ENCODE measurements at places on chromosomes 11 and 22.
A peak's percentile ranks its signal among the peaks of the same experiment; 100 is the strongest.

- no peak for DNase-seq
Measured at GRCh38 chr11:113906038-113906437, 1.4 kb downstream of the HTR3B start.

GRCh38 chr22:27583856-27584255 is 217.7 kb downstream of the MN1 start:
- no peak for DNase-seq

DNA sequence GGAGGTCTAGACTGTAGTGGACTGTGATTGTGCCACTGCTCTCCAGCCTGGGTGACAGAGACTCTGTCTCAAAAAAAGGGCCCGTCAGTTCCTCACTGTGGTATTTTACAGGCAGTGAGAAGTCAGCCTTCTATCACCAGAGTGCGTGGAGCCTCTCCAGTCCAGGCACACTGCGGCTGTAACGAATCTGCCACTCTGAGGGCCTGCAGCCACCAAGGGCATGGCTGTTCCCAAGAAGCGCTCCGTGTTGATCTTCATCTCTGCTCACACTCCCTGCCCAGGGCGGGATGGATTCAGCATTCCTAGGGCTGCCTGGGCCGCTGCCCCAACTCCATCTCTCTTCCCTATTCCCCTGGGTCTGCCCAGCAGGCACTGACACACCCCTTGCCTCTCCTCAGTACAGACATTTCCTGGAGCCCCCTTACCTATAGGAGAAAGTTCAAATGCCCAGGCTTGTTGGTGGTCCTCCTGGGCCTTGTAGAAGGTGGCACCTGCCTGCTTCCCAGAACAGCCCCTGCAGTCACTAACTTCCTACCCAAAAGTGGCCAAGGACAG is 148.4 kb downstream of the CACNA1I start:
- DNase-seq: peak; percentile 50

DNA sequence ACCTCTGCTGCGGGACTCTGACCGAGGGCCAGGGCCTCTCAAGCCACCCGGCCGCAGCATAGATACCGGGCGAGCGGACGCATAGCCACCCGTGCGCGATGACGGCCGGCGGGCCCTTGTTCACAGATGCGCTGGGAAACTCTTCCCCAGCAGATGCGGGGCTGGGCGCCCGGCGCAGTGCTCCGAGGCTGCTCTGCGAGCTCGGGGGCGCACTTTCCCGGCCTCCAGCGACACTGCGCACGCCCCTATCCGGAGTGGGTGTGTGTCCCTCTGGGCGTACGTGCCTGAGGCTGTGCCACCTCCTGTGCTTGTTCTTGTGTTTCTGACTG is 104.7 kb upstream of the E2F8 start:
- DNase-seq: peak; percentile 87

Data from osteoblast (primary cell).